Hematopoietic multipotent progenitor cell treated with erythropoietin and hydrocortisone succinate and interleukin-3 and kit ligand, for 6 days (in vitro differentiated cells): ENCODE measurements at places on chromosomes 13 and 19.

- DNase-seq, result peak; percentile 3
Observed at GRCh38 chr13:59337070-59337469, 826.7 kb downstream of the DIAPH3 start.

DNA sequence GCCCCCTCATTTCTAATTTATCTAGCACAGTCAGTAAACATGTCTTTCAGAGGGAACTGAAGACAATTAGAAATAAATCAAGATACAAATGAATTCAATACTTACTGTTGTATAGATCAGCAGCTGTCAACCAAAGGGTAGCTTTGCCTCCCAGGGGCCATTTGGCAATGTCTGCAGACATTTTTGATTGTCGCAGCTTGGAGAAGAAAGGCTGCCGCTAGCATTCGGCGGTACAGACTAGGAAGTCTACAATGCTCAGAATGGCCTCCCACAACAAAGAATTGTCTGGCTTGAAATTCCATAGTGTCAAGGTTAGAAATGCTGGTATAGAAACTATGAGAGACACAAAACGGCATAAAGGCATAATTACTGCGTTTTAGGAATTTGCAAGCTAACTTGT is 91.6 kb downstream of the RGCC start:
- DNase-seq, result no peak

GRCh38 chr13:80276371-80277289 is 64.3 kb downstream of the SPRY2 start:
- DNase-seq, result no peak

DNA sequence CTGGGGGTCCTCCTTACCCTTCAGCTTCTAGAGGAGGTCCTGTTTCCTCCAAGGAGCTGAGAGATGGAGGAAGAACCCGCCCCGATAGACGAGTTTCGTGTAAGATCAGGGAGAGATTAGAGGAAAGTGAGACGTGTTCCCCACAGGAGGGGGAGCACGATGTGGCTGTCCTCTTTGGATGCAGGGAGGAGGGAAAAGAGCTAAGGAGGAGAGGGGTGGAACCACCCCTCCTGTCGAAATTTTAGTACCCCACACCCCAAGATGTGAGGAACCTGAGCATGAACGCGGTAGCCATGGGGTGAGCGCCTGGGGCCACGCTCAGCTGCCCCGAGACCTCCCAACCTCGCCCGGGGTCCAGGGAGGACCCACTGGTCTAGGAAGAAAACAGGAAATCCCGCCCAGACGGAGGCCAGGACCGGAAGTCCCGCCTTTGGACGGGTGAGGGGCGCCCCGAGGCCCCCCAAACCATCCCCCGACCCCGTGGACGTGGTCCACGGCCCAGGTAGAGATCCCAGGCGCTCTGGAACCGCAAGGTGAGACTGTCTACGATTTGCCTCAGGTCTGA is 1.2 kb downstream of the AKT1S1 start:
- peak; percentile 80 for DNase-seq

DNA sequence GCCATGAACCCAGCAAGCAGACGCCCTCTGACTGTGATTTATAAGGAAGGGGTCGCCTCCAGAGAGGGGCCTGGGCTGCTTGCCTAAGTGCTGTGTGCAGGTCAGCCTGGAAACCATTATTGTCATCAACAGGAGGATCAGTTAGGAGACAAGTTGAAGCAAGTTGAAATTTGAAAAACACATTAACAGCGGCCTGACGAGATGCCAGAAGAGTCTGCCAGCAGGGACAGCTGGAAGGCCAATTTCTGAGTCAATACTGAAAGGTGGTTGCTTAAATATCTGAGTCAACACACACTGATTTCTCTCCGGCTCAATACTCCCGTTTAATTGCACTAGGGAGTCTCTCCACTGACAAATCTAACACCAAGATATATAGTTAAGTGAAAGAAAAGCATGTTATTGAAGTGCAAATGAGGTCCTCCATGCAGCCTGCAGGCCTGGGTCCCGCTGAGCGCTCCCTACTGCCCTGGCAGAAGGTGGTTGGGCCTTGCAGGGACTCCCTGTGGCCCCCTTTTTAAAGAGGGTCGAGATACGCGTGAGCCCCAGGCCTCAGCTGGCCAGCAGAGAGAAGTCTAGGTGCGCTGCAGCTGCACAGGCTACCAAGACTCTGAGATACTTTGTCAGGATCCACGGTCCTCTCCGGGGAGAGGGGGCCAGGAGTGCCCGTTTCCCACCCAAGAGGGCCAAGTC is 91.1 kb downstream of the RNASEH2B start:
- DNase-seq, result no peak

- DNase-seq, result no peak
Observed at GRCh38 chr19:6070207-6070681, 40.1 kb downstream of the RFX2 start.

DNA sequence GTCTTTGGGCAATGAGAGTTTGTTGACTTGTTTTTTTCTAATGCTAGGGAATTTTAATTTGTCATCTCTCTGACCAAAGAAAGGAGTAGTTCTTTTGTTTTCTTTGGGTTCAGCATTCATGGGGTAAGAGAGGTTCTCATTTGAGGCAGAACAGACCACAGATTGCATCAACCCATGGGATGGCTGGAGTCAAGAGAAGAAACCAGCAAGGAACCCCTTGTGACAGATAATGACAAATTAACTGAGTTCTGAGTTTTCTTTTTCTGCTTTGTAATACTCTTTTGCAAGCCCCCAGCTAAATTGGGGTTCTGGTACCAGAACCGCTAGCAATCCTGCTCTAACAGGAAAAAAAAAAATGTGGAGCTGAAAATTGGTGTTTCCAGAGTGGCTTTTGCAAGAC is 864.1 kb downstream of the DIAPH3 start:
- no peak for DNase-seq

DNA sequence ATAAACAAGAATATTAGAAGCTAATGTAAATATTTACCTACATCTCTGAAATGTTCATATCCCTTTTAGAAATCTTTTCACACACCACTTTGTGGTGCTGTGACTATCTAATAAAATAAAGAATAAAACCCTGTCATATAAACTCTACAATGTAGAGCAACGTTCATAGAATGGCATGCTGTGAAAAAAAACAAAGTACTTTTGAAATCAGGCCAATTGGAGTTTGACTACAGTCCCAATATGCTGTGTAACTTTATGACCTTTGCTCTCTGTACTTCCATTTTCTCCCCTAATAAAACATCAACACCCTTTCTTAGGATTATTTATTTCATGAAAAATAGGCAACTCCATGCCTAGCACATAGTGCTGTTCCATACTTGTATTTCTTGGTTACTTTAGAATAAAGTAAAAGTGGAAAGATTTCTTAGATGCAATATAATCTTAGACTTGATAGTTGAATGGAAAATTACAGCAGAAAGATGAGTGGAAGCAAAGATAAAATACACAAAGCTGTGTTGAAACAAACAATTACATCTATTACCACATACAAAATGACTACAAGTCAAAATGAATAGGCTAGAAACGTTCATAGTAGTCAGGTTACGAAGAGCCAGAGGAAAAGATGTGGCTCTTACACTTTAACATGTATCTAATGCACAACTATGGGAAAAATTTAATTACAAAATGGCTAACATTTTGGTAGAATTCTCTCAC is 613.2 kb upstream of the SLITRK5 start:
- DNase-seq, result no peak

DNA sequence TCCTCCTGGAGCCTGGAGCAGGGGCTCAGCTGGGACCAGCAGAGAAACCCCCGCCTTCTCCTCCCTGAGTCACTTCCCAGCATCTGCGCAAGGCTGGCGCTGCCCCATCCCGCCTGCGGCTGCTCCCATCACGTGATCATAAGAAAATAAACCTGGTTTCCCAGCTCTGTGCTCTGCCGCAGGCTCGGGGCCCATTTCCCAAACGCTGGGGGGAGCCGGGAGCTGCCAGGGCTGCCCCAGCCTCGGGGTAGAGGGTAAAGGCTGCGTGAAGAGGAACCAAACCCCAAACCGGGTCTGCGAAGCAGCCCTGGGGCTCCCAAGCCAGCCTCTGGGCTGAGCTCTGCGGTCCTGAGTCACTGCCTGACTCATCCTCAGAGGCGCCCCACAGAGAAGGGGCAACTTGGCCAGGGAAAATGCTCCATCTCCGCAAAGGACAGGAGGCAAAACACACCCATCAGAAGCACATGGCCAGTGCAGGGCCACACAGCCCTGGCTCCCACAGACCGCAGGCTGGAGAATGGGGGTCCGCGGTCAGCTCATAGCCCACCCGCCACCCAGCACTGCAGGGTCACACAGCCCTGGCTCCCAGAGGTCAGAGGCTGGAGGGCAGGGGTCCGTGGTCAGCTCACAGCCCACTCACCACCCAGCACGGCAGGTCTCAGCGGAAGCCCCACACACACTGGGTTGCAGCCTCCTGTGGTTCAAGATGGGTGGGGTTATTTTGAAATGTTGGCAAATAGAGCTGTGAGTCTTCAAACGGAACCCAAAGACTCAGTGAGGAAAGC is 67.1 kb downstream of the RASA3 start:
- peak; percentile 90 for DNase-seq

DNA sequence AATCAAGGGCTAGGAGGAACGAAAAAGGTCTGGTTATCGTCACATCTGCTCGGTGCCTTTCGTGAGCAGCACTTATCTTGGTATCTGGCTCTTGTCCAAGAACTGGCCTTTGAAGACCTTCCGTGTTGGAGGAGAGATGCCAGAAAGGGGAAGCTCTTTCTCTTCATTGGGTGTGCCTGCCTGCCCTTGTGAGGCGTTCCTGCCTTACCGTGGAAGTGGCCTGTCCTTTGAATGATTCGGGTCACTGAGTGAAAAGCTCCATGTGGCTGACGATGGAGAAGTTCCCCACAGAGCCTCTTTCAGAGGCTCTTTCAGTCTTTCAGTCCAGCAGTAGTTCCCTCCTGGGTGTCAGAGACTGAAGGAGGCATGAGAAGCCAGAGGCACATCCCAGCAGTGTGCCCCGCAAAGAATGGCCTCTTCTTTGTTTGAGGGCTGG is 121.5 kb upstream of the SLC10A2 start:
- DNase-seq, result peak; percentile 61

DNA sequence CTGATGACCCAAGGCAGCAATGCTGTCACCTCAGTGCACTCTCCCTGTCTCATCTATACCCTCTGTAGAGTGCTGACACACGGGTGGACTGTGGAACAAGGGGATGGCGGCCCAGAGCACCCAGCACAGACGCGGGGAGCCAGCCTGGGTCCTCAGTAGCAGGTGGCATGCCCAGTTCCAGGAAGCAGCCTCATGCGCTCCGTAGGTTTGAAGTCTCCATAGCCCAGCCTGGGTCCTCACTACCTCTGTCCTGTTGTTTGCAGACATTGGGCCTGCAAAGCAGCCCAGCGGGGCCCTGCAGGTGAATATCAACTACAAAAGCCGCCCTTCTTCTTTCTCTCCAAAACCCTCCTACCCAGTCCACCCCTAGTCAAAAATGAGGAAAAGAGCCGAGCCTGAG is 5.0 kb upstream of the SLC7A9 start:
- no peak for DNase-seq

DNA sequence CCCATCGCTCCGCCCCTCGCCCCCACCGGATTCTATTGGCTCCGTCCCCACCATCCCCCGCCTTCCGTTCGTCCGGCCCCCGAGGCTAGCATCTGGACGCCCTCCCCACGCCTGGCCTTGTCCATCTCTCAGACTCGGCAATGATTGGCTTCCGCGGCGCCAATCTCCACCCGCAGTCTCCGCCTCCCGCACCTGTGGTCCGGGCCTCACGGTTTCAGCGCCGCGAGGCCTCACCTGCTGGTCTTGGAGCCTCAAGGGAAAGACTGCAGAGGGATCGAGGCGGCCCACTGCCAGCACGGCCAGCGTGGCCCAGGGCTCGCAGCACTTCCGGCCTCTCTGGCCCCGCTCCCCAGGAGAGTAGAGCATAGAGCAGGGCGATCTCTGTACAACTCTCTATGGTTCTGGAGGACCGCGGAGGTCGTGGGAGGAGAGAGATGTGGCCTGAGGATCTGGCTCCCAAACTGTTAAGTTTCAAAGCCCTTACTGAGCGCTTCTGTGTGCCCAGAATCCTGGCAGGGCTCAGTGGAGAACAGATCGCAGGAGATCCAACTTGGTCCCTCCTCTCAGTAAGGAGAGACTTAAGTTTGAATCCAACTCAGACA is at the start of gene ERCC1:
Gene ERCC1, minus strand, starts transcription at position 329 of the 602 bp plus-strand sequence. CDS start 543 bp downstream, outside the sequence.
- DNase-seq, result peak; percentile 100
